ENCODE measurements at places on chromosomes 4 and X. TPM values are rescaled to one million over a fixed set of nuclear protein-coding genes. Genes with fewer than 3 reads are reported as not detected.

Gene TEX13D
- total RNA-seq, result 8.2 TPM

GRCh38 chrX:103663981-103664762 is 22.3 kb downstream of the MORF4L2 start:
- no peak for DNase-seq

- DNase-seq, result no peak
These were observed 70.6 kb downstream of the ARSJ start for GRCh38 chr4:113908829-113909228.

Gene SFRP2
- 0.39 TPM for total RNA-seq

Gene KLHL2
- total RNA-seq, result 20.9 TPM

DNA sequence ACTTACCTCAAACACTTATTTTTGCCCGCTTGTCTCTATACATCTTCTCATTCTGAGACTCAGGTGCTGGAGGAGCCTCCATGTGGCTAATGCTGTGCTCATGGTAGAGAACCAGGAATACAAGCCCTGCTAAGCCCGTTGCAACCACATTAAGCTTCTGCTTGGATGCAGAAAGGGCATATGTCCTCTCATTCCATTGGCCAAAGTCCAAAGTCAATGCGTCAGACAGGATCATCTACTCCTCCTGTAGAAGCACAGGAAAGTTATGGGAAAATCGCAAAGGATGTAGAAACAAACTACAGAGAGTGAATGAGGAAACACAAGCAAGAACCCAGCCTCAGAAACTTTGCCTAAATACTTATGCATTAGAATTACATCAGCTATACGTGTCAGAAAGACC is 124.5 kb upstream of the AGA start:
- DNase-seq, result no peak

Gene DCLK2
- total RNA-seq, result 14.8 TPM

- DNase-seq, result no peak
These were observed 98.6 kb downstream of the LARP7 start for GRCh38 chr4:112735474-112735951.

GRCh38 chr4:113499166-113499565 is 262.4 kb downstream of the CAMK2D start:
- no peak for DNase-seq

Gene MAMLD1
- total RNA-seq, result 70.6 TPM

GRCh38 chr4:59570860-59571476 is 1629.2 kb upstream of the ADGRL3 start:
- DNase-seq, result no peak

DNA sequence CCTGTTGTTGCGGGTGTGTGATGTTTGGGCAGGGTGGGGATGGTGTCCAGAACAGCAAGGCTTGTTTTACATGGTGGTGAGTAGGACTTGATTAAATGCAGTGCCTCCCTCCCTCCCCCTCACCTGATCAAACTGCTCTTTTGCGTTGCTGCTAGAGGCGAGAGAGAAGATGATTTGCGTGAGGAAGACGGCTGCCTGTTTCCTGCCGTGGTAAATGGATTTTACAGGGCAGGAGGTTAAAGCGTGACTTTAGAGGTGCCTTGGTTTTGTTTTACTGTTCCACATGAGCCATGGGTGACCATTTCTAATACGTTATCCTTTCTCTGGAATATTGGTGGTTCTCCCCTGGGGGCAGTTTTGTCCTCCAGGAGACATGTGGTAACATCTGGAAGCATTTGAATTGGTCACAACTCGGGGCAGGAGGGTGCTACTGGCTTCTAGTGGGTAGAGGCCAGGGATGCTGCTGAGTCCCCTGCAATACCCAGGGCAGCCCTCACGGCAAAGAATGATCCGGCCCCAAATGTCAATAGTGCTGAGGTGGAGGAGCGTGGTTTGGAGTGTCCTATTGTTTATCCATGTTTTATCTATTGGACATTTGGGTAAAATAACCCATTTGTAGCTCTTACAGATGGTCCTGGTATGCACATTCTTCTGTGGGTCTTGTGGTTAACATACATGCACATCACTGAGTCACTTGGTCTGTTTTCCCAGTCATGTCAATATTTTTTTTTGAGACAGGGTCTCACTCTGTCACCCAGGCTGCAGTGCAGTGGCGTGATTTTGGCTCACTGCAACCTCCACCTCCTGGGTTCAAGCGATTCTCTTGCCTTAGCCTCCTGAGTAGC is 73.7 kb downstream of the SHROOM2 start:
- DNase-seq, result no peak

Gene DMP1
- 1.5 TPM for total RNA-seq

Gene CDS1
- 20.3 TPM for total RNA-seq

- DNase-seq, result no peak
These were observed 515.1 kb upstream of the DIPK2B start for GRCh38 chrX:45715748-45716147.

- DNase-seq, result no peak
These were observed 173.9 kb downstream of the CHIC2 start for GRCh38 chr4:53890461-53890860.

DNA sequence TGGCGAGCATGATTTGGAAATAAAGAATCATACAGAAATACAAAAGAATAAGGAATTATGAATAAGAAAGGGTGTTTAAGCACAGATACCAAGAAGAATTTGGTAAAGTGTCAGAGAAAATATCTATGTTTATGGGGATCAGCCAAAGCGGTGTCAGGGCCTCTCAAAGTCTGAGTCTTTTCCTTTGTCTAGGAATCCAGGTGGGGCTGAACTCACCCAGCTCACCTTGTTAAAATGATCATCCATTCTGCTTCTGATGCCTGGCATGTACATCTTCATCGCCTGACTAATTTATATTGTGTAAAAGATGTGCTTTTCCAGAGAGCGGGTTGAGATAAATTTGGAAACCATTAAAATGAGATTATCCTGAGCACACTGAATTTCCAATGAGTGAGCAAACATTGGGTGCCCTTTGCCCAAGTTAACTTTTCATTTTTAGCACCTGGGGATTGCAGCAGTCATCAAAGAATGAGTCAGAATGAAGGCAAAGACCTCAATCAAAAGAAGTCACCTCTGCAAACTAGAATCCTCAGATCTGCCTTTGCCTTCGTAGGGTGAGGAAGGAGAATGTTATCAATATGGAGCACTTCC is 141.9 kb upstream of the ANXA3 start:
- DNase-seq, result no peak

Data from testis (tissue), 5 donors.